ENCODE measurements at places on chromosomes 5 and 9.
A peak's percentile ranks its signal among the peaks of the same experiment; 100 is the strongest.

DNA sequence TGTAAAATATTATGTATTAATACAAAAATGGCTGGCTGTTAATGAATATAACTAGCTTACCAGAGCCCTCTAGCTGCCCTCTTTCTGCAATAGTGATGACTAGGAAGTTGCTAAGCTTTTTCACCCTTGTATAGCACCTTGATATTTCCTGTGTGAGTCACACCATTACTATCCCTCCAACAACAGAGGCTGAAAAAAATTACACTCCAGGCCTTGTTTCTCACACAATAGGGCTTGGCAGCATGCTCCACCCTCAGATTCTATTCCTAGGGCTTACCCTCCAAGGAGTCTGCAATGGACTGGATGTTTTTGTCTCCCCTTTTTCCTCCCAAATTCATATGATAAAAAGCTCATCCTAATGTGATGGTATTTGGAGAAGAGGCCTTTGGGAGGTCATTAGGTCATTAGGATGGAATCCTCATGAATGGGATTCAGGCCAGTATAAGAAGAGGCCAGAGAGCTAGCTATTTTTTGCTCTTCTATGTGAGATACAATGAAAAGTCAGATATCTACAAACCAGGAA, 184.6 kb upstream of the MAP1B start:
- DNase-seq: peak; percentile 91

- no peak for DNase-seq
Measured at GRCh38 chr9:8832955-8833354, 1033.4 kb upstream of the DMAC1 start.

GRCh38 chr9:6106711-6107339, 91.4 kb upstream of the RANBP6 start:
- DNase-seq: peak; percentile 26

DNA sequence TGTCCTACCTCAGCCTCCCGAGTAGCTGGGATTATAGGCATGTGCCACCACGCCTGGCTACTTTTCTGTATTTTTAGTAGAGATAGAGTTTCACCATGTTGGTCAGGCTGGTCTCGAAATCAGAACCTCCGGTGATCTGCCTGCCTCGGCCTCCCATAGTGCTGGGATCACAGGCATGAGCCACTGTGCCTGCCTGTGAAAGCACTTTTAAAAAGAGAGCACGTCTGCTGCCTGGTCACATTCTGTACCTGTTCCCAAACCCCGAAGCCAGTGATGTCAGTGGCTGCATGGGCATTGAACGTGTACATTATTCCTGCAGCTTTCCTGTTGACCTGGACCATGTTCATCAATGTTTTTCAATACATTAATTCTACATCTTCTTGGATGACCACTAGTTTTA, 35.1 kb upstream of the SIMC1 start:
- no peak for DNase-seq

GRCh38 chr5:10689391-10690081, 71.5 kb downstream of the DAP start:
- peak; percentile 63 for DNase-seq

DNA sequence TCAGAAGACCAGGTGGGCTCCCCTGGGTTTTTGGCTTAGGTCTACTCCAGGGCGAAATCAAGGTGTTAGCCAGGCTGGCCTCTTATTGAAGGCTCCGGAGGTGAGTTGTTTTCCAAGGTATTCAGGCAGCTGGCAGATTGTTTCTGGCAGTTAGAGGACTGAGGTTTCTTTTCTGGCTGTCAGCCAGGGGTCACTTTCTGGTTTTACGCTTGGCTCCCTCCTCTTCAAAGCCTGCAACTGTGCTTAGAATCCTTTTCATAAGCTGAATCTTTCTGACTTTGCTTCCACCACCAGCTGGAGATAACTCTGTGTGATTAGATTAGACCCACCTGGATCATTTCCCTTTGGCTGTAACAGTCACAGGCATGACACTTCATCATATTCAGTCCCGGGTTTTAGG, 24.6 kb downstream of the RFK start:
- DNase-seq: peak; percentile 93

GRCh38 chr9:110640736-110641135, 27.9 kb upstream of the MUSK start:
- peak; percentile 26 for DNase-seq

- no peak for DNase-seq
Measured at GRCh38 chr5:84569307-84569706, 184.6 kb upstream of the EDIL3 start.

GRCh38 chr5:14061106-14061505, 82.0 kb upstream of the TRIO start:
- no peak for DNase-seq

DNA sequence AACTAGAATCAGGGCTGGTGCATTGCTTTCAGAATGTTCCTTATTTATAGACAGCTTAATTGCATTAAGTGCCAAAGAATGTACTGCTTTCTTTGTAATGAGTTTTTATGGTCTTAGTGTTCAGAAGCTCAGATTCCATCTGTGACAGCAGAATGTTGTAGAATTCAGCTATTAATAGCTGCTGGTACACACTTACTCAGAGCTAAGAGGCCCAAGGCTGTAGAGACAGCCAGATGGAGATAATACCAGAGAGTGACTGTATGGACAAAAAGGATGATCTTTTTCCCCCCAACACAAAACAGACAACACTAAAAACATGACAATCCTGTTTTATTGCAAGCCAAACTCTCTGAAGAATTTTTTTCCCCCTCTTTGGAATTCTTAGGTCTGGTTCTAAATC, 50.2 kb downstream of the PPP2R2B start:
- peak; percentile 50 for DNase-seq

- peak; percentile 72 for DNase-seq
Measured at GRCh38 chr5:72624641-72625236, 117.5 kb upstream of the ZNF366 start.

GRCh38 chr5:120122703-120123102, 341.4 kb upstream of the PRR16 start:
- no peak for DNase-seq

- no peak for DNase-seq
Measured at GRCh38 chr9:15856591-15856990, 303.7 kb downstream of the CCDC171 start.

Measured in astrocyte of the hippocampus (primary cell).